CD4-positive, alpha-beta T cell (primary cell): ENCODE measurements at places on chromosomes 1 and 21.

- peak; percentile 41 for DNase-seq
Measured at GRCh38 chr1:176880955-176881595, 283.4 kb downstream of the ASTN1 start.

- peak; percentile 51 for DNase-seq
Measured at GRCh38 chr1:39196244-39197215, 8.0 kb upstream of the MACF1 start.

DNA sequence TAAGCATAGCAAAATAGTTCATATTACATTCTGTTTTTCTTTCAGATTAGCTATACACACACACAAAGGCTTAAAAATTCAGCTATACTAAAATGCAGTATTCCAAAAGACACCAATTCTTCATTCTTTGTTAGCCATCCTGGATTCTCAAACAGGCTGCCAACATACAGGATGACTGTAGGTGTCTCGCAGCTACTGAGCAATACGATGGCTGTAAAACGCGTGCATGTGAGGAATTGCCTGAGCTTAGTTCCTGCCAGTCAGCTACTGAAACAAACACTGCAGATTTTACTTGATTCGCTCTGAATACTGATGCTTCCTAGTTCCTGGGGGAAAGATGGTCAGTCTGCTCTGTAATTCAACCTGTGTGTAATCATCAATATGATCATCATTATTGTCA is 24.7 kb upstream of the HMGN1 start:
- DNase-seq, result no peak

- DNase-seq, result no peak
Measured at GRCh38 chr1:106747791-106748190, 308.7 kb upstream of the PRMT6 start.

GRCh38 chr21:18070392-18070791 is 174.2 kb upstream of the CHODL start:
- DNase-seq, result no peak

DNA sequence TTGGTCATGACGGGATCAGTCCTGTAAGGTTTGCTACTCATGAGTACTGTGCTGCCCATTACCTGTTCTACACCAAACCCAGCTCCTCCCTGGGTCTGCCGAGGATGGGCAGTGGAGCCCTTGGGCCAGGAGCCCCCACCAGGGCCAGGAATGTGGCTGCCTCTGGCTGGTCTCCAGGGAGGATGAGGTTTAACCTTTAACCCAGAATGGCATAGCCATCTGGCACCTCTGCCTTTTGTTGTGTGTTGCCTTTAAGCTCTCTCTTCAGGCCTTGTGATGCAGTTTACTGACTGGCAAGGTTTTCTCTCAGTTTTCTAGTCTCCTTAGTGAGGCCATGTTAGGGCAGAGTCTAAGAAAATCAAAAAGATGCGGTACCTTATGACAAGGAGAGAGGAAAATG is 38.6 kb downstream of the SIPA1L2 start:
- DNase-seq, result no peak

DNA sequence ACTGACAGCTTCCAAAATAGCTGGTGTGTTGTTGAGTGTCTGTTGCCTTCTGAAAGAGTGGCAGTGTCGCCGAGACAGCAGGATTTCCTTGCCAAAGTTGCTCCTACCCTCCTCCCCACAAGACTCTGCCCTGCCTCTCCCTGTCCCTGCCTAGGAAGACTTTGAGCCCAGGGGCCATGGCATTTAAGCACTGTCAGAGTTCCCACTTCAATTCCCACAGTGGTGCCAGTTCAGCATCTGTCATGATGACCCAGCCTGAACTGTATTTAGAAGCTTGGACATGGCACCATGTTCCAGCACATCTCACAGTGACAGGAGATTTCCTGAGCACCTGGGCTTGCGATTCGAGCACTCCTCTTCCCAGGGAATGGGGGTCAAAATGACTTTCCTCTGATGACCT is 43.6 kb downstream of the TBX15 start:
- no peak for DNase-seq

DNA sequence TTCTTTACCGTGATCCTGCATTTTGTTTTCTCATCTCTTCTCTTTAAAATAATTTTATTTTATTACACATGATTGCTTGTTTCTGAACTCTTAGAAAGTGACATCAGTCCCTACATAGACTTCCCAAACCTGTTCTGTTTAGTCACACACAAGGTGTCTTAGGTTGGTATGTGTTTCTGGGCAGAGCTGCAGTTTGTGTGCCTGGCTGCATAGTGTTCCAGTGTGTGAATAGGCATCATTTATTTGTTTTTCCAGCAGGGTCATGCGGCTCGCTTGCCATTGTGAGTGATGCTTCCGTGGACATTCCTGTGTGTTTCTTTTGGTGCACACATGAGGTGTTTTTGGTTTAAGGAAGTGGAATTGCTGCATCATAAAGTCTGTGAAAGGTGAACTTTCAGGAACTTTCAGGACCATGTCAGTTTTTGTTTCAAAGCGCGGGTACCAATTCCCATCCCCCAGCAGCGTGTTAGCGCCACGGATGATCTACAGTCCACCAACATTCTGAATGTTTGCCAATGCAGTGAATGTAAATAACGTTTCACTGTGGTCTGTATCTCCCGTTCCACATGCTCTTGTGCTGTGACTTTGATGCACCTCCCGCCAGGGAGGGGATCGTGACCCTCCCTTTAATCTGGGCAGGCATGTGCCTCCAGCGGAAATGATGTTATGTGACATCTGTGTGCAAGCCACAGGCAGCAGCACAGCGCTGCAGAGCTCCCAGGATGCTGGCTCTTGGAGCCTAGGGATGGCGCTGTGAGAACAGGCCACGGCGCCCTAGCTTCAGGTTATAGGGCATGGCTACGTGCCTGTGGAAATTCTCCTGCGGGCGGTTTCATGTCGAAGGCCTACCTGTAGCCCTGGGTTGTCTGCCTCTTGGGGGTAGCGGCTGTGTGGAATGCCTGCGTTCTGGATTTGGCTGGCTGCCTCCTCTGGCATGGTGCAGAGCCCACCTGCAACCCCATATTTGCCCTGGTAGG is 144.6 kb upstream of the COL6A1 start:
- DNase-seq, result no peak

GRCh38 chr1:85146972-85147359 is 53.9 kb downstream of the SYDE2 start:
- no peak for DNase-seq

- DNase-seq, result peak; percentile 81
Measured at GRCh38 chr1:235011599-235012435, 116.8 kb downstream of the TOMM20 start.
